ENCODE measurements at places on chromosomes 3 and 15.

DNA sequence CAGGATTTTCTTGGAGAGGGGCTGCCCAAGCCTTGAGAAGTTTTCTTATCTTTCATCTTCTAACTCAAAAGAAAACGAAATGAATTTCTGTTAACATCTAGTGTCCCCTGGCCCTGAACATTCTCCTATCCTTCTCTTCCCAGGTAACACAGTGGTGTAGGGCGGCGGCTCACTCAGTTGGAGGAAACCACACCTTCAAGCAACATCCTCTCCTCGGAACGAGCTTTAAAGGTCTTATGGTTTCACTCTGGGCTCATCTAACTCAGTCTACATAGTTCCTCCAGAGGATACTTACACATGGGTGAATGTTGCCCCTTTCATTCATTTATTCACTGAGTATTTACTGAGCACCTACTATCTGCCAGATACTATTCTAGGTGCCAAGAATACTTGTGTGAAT, 31.0 kb upstream of the KLHL6 start:
- no peak for DNase-seq

DNA sequence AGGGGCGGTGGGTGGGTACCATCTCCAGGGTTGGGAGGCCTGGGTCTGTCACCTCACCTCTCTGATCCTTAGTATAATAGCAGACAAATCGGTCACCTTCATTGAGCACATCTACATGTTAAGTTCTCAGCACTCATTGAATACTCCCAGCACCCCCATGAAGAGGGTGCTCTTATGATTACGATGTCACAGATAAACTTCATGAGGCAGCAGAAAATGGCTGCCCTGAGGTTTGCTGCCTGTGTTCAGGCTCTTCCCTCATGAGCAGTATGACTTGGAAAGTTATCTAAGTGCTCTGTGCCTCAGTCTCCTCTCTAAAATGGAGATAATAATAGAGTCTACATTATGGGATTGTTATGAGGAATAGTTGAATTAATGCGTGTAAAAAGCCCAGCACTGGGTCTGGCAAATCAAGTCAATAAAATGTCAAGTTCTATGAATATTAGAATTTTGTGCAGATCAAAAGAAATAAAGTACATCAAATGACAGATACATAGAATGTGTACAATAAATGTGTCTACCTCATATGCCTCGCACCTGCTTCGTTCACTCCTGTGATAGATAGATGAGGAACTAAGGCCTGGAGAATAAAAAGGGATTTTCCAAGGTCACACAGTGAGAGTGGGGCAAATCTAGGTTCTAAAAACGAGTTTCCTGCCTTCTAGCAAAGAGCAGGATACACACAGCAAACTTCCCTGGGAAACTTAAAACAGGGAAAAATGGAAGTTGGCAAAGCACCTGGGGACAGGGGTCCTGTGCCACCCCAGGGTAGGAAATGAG, 142.2 kb upstream of the MRPS22 start:
- no peak for DNase-seq

DNA sequence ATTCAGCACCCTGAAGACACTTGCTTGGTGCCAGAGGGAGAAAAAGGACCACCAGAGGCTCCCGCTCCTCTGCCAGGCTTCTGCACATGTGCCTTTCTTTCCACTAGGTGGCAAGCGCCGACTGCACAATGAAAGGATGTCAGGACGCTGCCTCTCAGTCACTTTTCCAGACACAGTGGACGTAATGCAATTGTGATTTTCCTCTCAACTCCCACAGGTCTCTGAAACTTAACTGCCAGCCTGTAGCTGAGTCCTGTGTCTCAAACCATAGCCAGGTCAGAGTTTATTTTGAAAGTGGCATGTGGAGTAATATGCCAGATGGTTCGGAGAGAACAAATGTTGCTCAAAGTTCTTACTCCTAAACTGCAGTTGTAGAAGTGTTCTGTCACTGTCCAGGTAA, 162.9 kb downstream of the ITPR1 start:
- DNase-seq = peak; percentile 83

- no peak for DNase-seq
Measured at GRCh38 chr3:151459358-151459757, 1.5 kb downstream of the IGSF10 start.
